ENCODE measurements at places on chromosomes 2 and 18. TPM values are rescaled to one million over a fixed set of nuclear protein-coding genes. Genes with fewer than 3 reads are reported as not detected.

SGPP2 gene
- total RNA-seq = not detected

- no peak for DNase-seq
These were observed 197.6 kb upstream of the CHST9 start for GRCh38 chr18:27382567-27383216.

SETBP1 gene
- 0.40 TPM for total RNA-seq

- DNase-seq = no peak
These were observed 46.4 kb upstream of the DSC1 start for GRCh38 chr18:31209041-31209440.

Data from HFFc6 (cell line).